HS-5 (cell line): ENCODE measurements at places on chromosomes 7 and 10.

DNA sequence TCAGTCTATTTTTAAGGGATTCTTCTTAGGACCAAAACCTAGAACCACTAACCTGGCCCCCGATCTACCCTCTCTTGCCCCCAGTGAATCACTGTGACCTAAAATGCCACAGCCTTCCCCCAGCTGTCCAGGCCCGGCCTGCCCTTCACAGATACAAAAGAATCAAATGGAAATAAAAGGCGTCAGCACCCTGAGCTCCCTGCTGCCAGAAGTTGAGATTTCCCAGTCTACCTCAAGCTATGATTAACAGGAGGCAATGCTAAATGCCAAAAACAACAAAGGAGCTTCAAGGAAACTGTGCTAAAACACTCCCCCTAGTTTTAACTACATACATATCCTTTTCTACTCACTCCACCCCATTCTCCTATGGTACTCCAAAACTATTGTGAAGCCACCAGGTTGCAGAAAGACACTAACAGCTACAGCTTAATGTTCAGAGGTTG, 67.8 kb downstream of the GSAP start:
- no peak for DNase-seq

- DNase-seq = peak; percentile 92
These were observed 37.2 kb downstream of the PLEKHS1 start for GRCh38 chr10:113788604-113789083.

DNA sequence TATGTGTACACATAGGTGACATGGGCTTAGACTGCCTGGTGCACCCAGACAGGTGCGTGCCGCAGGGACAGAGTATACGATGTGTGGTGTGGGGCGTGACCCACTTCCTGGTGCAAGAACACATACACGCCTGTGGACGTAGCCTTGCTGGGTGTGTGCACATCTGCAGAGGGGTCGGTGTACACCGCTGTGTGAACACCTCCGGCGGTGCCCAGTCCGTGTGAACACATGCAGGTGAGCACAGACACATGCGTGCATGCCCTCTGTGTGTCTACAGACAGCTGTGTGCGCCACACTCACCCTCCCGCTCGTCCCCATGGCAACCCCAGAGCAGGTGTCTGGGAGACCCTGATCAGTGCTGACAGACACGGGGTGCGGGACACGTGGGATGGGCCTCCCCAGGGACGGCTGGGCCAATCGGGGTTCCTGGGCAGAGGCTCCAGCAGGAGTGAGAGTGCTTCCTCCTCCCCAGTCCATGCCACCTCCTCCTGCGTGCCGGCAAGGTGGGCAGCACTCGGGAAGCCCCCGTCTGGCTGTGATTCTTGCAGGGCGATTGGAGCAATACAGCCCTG, 23.4 kb downstream of the ELFN1 start:
- no peak for DNase-seq

GRCh38 chr7:87218796-87219544, 562 bp downstream of the TMEM243 start:
- no peak for DNase-seq

GRCh38 chr7:139594911-139595476, 71.5 kb downstream of the CLEC2L start:
- DNase-seq = no peak

DNA sequence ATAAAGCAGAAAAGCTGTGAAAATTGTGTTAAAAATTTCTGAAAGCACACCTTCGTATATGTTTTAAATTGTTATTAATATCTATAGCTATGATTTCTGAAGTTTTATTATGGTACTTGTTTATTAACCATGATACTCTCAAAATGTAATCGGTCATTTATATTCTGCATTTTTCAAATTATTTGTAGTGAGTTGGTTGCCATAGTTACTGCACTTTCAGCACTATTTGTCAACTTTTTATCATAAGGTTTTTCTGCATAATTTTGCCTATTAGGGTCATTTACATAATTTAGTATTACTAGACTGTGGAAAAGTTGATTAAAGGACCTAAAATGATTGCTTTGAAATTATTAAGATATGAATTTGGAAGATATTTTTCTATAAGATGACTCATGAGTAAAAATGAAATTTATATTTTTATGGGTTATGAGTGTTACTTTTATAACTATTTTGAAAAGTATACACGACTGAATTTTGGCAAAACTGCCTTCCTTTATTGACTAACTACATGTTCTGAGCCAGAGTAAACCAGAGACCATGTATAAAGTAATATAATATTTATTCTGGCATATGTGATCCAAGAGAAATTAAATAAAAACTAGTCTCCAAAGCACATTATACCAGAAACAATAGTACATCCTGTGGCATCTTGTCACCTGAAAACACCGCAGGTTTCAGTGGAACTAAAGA, 7.9 kb upstream of the AGR2 start:
- DNase-seq = no peak

DNA sequence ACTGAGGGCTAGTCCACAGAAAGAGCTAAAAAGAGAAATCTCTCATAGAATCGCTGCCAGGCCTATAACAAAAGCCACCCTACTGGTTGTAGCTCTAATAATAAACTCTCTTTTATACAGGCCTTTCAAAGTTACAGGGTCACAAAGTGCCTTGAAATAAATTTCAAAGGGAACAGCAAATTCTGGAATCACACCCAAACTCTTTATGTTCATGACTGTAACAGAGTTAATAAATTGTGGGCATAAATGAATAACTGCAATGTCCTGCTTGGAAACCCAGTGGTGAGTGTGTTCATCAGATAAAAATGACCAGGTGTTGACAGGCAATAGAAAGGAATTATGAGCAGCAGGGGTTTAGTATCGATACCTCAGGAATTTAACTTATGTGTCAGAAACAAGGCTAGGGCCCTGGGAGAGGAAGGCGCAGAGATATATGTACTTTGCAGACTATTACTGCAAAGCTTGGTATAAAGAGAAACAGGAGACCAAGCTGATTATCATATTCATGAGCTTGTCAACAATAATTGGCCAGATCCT, 9.3 kb downstream of the CDC14C start:
- DNase-seq = no peak

GRCh38 chr7:142482891-142483658, 225.2 kb upstream of the PRSS58 start:
- DNase-seq = no peak

DNA sequence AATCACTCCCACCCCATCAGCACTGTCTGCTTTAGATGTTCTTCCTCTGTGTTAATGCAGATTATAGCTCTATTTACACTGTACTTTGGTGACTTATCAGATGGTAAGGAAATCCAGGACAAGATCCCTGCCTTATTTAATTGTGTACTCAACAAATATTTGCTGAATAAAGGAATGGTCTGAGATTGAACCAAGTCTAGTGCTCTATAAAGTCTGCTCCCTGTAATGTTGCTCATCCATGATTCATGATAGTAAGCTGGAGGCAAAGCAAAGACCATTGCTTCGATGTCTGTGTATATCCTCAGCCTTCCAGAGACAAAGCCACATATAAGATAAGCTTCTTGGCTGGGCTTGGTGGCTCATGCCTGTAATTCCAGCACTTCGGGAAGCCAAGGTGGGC, 33.5 kb downstream of the PLCE1 start:
- no peak for DNase-seq

DNA sequence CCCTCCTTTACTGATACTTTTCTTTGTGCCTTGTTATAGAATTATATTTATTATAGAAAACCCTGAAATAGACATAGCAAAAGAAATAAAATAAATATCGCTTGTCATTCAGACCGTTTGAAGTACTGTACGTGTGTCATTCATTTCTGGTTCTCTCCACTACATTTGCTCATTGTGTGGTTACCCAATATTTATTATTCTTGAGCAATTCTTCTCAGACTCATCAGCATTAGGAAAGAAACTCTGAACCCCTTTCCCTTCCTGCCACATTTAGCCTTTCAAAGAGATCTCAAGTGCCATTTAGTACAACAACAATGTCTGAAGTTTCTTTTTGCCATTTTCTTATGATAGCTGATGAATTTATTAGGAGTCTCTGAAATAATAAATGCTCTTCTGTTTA, 154.1 kb downstream of the KIAA1217 start:
- DNase-seq = no peak

- no peak for DNase-seq
These were observed 16.1 kb downstream of the COL28A1 start for GRCh38 chr7:7519528-7519927.

- peak; percentile 56 for DNase-seq
These were observed 52.4 kb downstream of the CASD1 start for GRCh38 chr7:94561841-94562514.

DNA sequence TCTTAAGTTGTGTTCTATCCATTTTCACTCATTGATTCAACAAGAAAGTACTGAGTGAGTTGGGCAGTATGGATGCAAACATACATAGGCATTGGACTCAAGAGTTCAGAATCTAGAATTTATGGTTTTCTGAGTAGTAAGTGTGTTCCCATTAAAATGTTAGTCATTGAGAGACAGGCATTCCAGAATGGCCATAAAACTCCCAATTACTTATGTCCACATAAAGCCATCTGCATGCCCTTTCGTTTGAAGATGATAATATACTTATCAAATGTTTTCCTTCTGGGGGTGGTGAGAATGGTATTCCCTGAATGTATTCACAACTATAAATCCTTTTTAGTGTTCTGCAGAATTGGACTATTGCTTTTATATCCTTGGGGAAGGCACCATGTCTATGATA, 131.6 kb downstream of the CD36 start:
- DNase-seq = no peak

DNA sequence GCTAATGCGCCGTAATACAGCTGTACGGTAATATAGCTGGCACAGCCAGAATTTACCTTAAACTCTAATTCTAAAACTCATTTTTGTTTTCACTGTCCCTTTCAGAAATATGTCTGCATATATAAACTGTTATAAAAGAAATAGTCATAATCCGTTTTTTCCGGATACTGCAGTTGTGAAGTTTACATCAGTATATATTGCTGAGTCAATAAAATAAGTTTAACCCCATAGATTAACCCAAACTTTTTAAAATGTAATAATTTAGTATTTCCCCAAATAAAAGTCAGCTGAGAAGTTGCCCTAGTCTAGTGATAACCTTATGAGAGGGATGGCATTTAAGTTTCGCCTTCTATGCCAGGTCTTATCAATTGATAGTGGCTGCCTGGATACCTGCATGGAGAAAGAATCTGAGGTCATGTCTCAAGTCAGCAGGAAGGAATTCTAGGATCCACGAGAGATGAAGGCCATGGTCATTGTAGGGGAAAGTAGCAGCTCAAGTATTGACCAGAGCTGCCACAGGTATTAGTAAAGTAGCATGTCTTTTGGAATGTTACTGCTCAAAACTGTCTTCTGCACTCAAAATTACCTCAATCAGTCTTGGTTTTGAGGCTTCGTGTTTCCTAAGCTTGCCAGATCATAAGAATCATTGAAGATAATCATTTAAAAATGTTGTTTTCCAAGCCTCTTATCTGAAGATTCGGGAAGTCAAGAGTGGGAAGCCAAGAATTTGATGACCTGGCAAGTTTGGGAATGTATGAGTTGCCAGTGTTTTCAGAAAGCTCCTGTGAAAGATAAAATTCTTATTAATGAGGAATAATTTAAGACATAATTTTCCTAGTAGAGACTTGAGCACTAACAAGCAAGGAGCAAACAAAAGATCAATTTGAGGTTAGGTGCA, 10.8 kb downstream of the PRPS1L1 start:
- no peak for DNase-seq

- DNase-seq = no peak
These were observed 59.7 kb downstream of the SVIL start for GRCh38 chr10:29575098-29575455.

- DNase-seq = no peak
These were observed 55.4 kb upstream of the KLF14 start for GRCh38 chr7:130789436-130789835.

- no peak for DNase-seq
These were observed 165.7 kb downstream of the CPEB3 start for GRCh38 chr10:92125144-92125543.

- DNase-seq = no peak
These were observed 9.8 kb downstream of the AUTS2 start for GRCh38 chr7:69608049-69608448.

DNA sequence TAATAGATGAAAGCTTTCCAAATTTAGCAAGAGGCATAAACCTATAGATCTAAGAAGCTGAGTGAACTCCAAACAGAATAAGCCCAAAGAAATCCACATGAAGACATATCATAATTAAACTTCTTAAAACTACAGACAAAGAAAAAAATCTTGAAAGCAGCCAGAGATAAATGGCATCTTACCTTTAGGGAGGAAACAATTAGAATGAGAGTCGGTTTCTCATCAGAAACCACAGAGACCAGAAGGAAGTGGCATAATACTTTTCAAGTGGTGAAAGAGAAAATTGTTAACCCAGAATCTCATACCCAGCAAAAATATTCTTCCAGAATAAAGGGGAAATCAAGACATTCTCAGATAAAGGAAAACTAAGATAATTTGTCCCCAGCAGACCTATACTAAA, 98.9 kb upstream of the NANOS1 start:
- no peak for DNase-seq

- no peak for DNase-seq
These were observed 2.4 kb upstream of the CCDC6 start for GRCh38 chr10:59908808-59909143.

DNA sequence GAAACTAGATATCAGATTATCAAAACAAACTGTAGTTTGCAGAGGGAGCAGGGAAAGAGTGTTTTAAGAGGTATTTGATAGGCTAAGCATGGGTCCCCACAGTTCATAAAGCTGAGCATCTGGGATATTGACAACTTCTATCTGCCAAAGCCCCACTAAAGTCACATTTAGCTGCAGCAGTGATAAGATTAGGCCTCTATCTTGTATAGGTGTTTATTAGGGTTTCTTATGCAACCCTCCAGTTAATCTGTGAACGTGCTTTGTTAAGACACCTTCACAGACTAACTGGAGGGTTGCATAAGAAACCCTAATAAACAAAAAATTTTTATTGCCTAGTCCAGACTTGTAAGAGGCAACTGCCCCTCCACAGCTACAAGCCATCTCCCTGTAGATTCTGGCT, 78.0 kb downstream of the CYP51A1 start:
- no peak for DNase-seq

DNA sequence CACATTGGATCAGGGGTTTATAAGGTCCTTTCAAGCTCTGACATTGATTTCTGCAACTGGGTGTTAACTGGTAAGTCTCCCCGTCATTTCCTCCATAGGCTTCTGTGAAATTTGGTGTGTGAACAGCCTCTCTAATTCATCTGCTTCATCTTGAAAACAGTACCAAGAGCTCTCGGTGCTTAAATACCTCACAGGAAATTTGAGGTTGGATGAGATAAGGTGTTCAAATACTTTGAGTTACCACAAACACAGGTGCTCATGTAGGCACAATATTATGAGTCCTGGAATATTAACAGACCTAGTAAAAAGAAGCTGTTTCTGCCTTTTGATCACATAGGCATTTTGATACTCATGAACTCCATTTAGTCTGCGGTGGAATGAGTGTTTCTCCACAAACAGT, 85.2 kb downstream of the RTKN2 start:
- no peak for DNase-seq
